ENCODE measurements at places on chromosomes 2 and 18.
A peak's percentile ranks its signal among the peaks of the same experiment; 100 is the strongest.

GRCh38 chr2:237627441-237628246 lies at the start of gene LRRFIP1:
Gene LRRFIP1, plus strand, starts transcription at chr2:237627587. Its CDS starts 58 bp downstream, at chr2:237627645.
- peak; percentile 27 for DNase-seq

DNA sequence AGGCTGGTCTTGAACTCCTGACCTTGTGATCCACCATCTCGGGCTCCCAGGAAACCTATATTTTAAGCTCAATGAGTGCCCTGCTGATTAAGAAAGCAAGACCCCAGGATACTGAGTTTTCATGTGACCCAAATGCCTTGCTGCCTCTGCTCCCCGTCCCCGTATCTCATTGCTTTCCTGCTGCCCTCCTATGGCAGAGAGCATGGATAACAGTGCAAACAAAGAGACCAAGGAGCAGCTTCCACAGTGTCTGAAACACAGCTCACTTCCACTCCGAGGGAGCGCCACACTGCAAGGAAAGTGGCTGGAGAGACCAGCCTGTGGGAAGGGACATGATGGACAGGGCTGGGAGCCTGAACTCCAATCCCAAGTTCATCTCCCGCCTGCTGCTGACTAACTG lies 246.8 kb downstream of the TMEM182 start:
- no peak for DNase-seq

GRCh38 chr2:174965551-174965950 lies 39.6 kb downstream of the CHN1 start:
- DNase-seq, result no peak

GRCh38 chr2:86685351-86685750 lies 34.7 kb upstream of the RMND5A start:
- DNase-seq, result no peak

GRCh38 chr2:67329513-67329912 lies 67.6 kb upstream of the ETAA1 start:
- DNase-seq, result no peak

DNA sequence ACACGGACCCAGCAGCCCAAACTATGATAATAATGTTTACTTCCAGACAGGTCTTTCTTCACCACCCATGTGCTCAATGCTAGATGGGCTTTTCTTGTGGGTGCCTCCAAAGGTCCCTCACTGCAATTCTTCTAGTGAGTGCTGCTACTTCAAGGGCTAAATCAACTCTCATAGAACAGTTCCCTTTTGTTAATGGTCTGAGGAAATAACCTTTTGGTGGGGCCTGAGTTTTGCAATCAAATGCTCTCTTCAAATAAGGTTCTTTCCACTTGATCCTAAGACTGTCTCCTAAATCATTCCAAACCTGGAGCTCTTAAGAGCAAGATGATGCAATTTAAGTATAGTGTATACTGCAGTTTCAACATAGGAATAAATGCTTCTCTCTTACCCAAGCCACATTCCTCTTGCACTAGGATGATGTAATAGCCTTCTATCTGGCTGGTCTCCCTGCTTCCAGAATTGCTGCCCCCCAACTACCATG lies 6.0 kb downstream of the NEMP2 start:
- peak; percentile 88 for DNase-seq

DNA sequence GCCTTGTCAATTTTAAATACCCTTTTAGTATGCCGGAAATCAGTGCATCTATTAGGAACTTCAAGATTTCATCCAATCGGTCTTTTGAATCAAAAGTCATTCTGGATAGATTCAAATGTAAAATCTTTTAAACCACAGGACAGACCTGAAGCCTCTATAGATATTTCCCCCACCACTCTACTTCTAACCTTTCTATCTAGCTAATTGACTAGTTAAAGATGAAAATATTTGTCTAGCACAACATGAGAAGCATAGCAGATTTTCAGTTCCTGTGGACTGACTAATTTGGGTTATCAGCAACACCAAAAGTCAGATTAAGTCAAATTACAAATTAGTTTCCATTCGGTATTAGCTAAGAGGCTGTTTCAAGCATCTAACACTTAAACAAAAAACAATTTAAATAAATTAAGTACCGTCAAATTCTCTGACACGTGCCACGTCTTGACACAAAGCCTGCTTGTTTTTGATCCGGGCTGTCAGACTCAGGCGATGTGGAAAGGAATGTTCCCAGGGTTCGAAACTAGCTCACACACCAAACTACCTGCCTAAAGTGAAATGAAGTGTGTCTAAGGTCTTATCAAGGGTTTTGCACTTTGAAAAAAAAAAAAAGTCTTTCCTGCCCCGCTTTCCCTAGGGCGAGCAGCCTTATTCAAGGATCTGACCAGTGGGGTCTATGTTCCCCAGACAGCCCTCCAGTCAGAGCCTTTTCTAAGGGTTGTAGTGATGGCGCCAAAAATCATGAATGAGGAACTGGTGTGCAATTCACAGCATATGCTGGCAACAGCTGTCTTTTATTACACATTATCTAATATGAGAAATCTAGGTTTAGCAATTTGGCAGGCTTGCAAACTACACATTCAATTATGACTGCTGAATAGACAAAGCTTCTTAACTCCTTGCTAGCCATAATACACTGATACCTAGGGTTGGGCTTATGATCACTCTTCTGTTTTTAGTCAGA lies 4.7 kb downstream of the CYTIP start:
- DNase-seq, result peak; percentile 28

DNA sequence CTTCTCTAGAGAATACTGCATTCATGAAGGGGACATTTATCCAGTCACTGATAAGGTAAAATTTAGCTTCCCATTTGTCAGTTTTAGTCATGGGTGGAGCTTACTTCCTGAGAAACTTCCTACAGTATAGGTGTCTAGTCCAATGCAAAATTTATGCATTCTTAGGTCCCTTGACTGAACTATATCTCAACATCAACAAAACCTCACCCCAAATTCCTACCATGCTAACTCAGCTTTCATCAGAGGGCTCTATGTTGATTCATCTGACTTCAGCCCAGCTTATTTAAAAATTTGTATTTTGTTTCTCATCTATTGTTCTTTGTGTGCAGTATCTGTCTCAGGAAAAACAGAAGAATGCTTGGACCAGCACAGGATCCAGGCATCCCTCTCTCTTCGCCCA lies 296.4 kb upstream of the ACVR2A start:
- no peak for DNase-seq

DNA sequence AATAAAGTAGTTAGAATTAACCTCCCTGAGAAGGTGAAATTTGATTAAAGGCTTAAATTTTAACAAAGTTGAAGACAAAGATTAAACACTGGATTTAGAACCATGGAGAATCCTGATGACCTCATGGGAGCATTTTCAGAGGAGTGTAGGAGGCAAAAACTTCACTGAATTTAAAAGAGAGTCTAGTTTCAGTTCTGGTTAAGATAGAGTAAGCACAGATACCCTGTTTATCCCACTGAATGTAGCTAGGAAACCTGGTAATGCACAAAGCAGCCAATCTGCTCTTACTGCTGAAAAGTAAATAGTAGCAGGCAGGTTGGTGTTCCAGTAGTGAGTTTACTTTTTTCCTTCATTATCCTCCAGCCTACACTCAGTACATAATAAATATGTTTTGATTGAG lies 654.9 kb upstream of the SYT4 start:
- DNase-seq, result no peak

DNA sequence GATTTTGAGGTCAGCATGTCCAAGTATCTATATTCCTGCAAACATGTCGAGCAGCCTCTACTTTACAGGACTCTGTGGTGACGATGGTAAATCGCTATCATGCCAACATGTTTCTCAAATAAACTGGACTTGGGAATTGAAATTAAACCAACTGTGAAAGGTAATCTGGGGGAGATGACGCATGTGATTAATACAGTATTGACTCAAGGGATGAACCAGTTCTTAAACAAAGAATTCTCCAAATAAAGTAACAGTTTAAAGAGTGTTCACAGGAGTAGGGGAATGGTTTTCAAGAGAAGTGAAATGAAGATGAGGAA lies 54.3 kb downstream of the THUMPD2 start:
- DNase-seq, result peak; percentile 44

- DNase-seq, result peak; percentile 17
Measured at GRCh38 chr18:59921384-59921891, 21.6 kb downstream of the PMAIP1 start.

- no peak for DNase-seq
Measured at GRCh38 chr2:44148999-44149398, 19.7 kb upstream of the PPM1B start.

DNA sequence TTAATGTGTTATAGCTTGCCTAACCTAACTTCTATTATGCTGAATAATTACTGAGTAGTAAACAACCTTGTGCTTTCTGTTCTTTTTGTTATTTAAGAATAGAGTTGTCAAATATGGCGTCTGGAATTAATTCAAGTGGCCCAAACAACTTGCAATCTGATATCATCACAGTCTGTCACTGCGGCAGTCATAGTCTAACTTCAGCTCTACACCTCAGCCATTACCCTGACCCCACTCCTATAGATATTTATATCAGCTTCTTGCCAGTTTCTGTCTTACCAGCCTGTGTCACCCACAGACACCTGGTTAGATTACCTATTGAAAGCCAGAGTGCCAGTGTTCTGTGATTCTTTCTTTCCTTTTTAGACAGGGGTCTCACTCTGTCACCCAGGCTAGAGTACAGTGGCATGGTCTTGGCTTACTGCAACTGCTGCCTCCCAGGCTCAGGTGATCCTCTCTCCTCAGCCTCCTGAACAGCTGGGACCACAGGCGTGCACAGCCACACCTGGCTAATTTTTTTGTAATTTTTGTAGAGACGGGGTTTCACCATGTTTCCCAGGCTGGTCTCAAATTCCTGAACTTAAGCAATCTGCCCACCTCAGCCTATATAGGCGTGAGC lies 14.1 kb upstream of the KLHL41 start:
- DNase-seq, result no peak

GRCh38 chr2:209426432-209426831 lies 2.6 kb downstream of the MAP2 start:
- DNase-seq, result no peak

GRCh38 chr2:224412141-224413015 lies 10.5 kb upstream of the FAM124B start:
- DNase-seq, result peak; percentile 60

DNA sequence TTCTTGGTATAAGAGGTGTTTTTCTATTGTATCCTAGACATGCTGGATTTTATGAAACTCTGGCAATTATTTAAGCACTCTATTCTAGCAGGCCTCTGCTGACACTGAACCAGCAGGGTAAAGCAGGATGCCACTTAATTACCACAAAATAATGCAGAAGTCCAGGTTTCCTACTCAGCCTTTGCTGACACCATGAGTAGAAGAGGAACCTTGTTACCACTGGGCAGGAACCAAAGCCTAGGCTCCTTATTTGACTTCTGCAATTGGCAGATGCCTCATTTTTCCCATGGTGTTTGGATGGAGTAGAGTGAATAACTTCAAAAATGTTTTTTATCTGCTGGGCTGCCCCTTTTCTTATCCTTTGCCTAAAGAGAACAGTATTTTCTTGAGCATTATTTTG lies 60.8 kb downstream of the THNSL2 start:
- DNase-seq, result no peak

GRCh38 chr2:160931531-160931930 lies 228.7 kb upstream of the TANK start:
- no peak for DNase-seq

DNA sequence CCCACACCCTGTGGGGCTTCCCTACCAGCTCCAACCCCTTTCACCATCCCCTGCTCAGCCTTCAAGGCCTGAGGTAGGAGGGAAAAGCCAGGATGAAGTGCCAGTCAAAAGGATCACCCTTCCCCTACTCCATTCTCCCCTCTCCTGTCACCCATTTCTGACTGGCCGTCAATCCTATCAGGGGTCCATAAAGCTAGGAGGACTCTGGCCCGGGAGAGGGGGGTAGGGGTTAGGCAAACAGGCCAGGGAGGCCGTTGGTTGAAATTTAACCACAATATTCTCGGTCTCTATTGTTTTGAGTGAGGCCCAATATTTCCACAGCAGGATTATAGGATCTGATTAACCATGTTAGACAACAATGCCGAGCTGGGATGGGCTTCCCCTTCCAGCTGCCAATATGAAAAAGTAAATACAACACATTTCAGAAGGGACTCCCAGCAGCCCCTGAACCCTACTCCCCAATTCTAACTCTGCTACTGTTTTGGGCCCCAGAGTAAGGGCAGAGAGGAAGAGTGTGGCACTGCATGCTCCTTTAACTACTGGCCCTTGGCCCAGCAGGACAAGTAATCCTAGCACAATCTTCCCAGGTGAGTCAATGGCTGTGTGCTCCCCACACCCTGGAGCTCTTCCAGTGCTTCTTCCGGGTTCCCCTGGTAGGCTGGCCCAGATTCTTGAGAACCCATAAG lies 10.6 kb upstream of the IHH start:
- DNase-seq, result no peak

DNA sequence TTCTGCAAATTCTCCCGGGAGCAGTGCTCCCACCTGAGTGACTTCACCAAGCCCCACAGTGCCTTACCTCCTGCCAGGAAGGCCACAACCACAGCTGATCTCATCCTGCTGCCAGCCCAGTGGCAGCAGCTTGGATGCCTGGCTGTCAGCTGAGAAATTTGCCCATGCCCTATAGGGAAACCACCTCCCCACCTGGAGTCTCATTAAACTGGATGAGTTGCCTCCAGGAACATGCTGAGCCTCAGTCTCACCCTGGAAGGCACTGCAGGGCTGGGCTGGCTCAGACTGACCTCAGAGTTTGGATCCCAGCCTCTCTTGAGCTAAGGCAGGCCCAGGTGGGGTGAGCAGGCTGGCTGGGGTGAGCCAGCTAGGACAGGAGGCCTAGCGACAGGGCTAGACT lies 23.3 kb downstream of the REEP1 start:
- DNase-seq, result no peak

GRCh38 chr2:239811111-239811781 lies 213.9 kb downstream of the NDUFA10 start:
- DNase-seq, result no peak

- DNase-seq, result no peak
Measured at GRCh38 chr2:119282146-119282995, 58.7 kb downstream of the STEAP3 start.

DNA sequence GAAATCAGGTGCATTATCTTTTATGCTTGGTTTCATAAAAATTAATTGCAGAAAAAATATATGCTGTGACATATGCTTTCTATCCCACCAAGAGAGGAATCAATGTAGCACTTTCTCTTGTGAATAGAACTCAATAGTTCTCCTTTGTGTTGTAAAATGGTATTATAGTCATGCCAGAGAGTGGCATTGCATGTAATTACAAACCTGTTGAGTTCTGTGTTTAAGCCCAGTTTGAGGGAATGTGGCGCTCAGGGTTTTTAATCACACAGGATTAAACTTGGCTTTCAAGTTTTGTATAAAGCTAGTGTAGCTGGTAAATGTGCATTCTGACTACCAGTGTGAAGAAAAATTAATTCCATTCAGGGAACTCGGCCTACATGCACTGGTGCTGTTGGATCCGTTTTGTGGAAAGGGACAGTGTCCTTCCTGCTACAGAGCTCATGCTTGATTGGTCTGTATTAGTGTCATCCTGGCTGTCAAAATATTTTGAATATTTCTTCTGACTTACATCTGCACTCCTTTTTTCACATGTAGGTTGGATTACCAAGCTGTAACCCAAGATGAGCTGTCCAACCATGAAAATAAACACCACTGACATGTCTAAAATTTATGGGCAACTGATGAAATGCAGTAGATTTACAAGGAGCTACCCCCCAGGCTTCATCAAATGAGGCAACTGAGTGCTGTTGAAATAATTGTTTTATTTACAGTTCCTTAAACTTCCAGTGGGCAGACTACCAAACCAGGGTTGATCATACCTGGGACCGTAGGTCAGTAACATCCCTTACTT lies 80.3 kb downstream of the SLC4A3 start:
- no peak for DNase-seq
